ENCODE measurements at places on chromosomes 7 and 10.

DNA sequence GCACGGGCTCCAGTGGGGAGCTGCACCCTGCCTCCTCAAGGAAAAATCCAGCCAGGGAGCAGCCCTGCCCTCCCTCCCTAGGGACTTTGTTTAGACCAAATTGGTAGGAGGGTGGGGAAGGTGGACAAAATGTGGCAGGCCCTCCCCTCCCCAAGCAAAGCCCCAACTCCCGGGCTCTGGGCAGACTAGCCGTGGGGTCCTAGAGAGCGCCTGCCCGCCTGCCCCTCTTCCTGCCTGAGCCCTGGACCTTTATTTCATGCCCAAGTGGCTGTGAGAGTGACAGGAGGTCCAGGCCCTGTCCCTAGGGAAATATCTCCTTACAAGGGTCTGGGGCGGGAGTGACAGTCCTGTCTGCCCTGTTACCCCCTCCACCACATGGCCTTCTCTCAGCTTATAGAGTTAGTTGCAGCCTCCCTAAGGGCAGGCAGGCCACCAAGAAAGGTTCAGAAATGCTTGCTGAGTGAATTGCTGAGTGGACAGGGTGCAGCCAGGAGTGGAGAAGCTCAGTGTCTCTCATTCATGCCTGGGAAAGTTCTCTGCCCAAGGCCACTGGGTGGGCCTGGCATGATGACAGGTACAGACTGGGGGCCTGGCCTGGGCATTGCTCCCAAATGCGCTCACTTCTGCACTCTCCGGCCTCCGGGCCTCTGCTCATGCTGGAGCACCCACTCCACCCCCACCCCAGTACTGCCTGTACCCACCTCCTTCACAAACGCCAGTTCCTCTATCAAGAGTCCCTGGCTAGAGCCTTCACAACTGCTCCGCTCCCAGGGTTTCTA is 25.2 kb downstream of the DNAJB12 start:
- no peak for DNase-seq

DNA sequence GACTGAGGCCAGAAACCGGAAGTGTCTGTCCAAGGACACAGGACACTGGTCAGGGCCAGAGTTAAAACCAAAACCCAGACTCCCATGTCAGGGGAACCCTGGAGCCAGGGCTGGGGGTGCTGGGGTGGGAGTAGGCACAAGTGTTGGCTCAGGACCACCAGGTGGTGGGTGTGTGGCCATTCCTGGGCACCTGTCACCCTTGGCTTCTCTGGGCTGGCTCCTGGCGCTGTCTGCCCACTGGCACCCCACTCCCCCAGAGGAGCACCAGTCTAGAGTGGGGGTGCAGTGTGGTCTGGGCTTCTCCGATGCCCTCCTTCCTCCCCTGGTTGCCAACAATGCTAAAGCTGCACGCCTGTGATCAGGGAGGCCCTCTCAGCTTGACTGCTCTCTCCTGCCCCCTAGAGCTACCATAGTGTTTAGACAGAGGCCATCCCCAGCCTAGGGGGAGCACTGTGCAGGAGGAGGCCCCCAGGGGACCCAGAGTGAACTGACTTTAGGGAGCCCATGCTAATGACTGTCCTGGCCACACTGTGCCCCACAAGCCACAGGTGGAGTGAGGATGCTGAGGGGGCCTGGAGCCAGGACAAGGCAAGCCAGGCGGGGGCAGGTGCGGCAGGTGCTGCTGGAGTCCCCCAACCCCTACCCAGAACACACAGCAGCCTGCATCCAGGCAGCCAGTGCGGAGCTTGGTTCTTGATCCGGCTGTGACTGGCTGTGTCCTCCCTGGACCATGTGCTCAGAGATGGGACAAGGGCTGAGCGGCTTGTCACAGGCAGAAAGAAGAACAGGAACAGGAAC is 11.0 kb downstream of the RASGEF1A start:
- DNase-seq, result peak; percentile 68

DNA sequence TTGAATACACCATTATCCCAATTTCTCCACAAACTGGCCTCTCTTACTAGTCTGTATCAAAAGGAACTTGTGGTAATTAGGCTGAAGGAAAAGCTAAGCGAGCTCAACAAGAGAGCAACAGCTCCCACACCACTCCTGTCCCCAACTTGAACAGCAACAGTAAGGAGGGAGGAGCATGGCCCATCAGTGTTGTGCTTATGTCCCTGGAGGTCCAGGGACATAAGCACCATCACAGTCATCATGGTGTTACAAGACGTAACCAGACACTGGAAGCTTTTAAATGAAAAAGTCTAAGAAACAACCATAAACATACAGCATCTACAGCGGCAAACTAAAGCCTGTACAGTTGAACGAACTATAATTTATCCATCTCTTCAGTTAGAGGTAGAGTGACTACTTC is 989 bp downstream of the ERLIN1 start:
- no peak for DNase-seq

- DNase-seq, result no peak
Measured at GRCh38 chr7:69922026-69922803, 323.9 kb downstream of the AUTS2 start.

- DNase-seq, result no peak
Measured at GRCh38 chr7:64892116-64892515, 11.0 kb upstream of the ZNF273 start.

DNA sequence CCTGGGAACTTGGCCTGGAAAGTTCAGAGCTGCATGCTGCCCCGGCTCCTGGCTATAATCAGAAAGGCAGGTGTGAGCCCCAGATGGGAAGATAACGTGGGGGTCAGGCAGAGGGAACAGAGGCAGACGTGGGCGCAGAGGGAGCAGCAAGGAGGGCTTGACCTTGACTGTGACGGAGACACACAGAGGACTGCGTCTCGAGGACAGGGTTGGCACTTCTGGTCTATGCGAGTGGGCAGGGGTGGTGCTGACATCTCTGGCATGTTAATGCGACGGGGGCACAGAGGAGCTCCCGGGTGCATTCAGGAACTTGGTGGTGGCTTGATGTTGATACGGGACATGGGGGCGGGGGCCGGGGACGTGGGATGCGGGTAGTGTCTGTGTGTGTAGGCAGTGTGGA is 232.1 kb upstream of the GRB10 start:
- DNase-seq, result no peak

- no peak for DNase-seq
Measured at GRCh38 chr7:149832332-149833041, 5.7 kb upstream of the ZNF862 start.

GRCh38 chr7:75938921-75939320 is 24.0 kb downstream of the POR start:
- DNase-seq, result no peak

DNA sequence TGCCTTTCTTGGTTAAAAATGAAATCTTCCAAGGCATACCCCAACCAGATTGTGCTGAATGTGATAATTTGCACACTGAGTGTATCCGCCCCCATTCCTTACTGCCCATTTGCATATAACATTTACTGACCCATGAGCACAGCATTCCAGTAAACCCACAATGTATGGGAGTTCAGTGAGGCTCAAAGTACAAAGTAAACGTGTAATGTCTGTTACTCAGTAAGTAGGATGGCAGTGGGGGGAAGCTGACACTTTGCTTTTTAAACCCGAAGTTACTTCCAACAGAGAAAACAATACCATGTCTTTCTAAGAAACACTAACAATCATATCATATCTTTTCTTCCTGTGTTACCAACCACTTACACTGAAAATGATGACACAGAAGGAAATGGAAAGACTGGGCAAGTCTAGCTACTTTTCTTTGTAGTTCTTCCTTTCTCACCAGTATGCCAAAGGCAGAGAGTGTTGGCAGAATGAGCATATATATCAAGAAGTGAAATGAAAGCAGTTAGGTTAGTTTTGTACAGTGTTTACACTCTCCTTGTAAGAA is 27.1 kb upstream of the SOSTDC1 start:
- DNase-seq, result no peak

DNA sequence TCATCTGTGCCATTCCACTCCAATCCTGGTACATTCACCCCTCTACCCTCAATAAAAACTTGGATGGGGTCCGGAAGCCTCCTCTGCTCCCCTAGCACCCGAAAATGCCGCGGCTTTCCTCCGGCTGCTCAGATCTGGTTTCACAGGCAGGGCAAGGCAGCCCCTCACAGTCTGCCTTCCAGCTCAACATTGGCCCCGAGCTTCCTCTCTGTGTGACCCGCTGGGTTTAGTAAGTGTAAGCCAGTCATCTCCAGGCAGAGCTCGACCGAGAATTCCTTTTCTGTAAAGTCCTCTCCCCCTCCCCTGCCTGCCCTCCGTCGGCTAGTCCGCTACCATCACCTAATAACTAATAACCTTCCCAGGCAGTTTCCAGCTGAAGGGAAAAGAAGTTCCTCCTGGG is 3.4 kb downstream of the INHBA start:
- DNase-seq, result no peak

GRCh38 chr10:118965645-118966044 is 63.9 kb upstream of the NANOS1 start:
- DNase-seq, result no peak

DNA sequence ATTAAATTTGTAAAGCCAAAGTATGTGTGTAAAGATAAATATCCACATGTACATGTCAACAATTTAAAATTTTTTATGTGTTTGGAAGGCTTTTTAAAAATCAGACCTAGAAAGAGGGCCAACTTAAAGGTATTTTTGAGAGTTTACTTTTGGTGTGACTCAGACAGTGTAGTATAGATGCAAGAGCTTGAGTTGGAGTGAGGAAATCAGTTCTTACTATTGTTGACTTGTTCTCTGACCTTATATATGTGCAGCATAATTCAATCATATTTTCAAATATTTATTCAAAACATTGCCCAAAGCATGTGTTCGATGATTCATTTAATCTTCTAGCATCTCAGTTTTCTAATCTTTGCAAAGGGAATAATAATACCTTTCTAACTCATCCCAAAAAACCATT is 243.7 kb upstream of the PRKCQ start:
- DNase-seq, result no peak

DNA sequence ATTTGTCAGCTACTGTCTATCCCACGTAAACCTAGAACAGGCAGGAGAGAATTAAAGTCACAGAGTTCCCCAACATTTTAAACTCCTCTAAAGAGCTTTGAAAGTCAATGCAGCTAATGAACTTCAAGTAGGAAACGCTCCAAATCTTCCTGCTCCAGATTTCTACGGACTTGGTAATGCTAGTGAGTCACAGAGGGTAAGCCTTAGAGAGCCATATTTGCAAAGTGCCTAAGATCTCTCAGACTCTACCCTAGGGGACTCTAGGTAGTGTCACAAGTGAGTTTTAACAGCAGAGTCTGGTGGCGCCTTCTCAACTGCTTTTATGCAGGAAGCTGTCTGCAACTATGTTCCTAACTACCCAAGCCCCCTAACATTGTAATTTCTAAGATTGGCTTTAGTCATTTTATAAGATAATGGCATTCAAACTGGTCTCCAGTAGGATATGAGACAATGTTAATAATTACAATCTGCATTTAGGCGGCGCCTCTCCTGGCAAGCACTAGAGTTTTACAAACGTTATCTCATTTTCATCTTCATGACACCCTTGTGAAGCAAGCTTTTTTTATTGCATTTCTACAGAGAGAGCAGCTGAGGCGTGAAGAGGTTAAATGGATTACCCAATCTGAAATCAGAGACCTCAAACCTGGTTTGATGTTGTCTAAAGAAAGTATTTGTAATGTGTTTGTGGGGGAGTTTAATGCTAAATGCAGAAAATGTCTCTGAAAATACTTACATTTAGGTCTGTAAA is 22.0 kb upstream of the FZD1 start:
- no peak for DNase-seq

GRCh38 chr10:70588255-70588654 is 14.3 kb downstream of the PRF1 start:
- no peak for DNase-seq

GRCh38 chr7:117674617-117675016 is 194.8 kb downstream of the CFTR start:
- DNase-seq, result no peak

DNA sequence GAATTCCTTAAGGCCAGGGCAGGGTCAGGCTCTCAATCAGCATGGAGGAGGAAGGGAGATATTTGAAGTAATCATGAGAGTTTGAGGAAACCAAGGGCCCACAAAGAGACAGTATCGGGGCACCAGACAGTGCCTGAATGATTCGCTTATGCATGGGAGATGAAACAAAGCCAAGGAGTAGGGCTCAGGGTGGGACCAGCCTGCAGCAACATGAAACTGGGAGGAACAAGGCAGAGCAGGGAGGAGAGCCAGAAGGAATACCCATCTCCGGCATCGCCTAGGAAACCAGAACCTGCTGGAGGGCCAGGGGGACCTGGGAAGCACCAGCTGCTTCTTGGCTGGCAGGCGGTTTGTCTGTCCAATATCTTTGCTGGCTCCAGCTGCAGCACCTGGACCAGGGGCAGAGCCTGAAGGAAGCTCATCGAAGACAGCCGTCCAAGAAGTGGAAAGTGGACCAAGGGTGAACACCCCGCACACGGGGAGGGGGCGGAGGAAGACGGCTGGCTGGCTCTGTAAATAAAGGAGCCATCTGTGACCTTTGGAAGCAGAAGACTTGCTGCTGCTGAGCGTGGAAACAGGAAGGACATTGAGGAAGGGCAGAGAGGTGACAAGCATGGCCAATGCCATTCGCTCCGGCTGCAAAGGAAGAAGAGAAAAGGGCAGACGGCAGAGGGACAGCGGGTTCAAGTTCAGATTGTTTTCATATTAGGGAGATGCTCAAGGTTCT is 34.4 kb upstream of the ECHDC3 start:
- DNase-seq, result no peak
